ENCODE measurements at places on chromosomes 5 and 9. TPM values are rescaled to one million over a fixed set of nuclear protein-coding genes. Genes with fewer than 3 reads are reported as not detected.

The CANX gene
- 337 TPM for total RNA-seq

The HTR1A gene
- not detected for total RNA-seq

The GPR150 gene
- total RNA-seq, result 1.5 TPM

The SLC36A3 gene
- not detected for total RNA-seq

The FCN2 gene
- total RNA-seq, result not detected

The PCDHB9 gene
- not detected for total RNA-seq

The CCL27 gene
- not detected for total RNA-seq

The MRPS2 gene
- total RNA-seq, result 28.3 TPM

The AGXT2 gene
- total RNA-seq, result not detected
